Stimulated activated CD8-positive, alpha-beta memory T cell treated with anti-CD3 and anti-CD28 coated beads, Interleukin-4, amount 100 ng/mL, for 4 hours (primary cell): ENCODE measurements at places on chromosomes 11 and 22.

- DNase-seq = no peak
These were observed 1310.3 kb downstream of the TBC1D22A start for GRCh38 chr22:48072777-48073176.

DNA sequence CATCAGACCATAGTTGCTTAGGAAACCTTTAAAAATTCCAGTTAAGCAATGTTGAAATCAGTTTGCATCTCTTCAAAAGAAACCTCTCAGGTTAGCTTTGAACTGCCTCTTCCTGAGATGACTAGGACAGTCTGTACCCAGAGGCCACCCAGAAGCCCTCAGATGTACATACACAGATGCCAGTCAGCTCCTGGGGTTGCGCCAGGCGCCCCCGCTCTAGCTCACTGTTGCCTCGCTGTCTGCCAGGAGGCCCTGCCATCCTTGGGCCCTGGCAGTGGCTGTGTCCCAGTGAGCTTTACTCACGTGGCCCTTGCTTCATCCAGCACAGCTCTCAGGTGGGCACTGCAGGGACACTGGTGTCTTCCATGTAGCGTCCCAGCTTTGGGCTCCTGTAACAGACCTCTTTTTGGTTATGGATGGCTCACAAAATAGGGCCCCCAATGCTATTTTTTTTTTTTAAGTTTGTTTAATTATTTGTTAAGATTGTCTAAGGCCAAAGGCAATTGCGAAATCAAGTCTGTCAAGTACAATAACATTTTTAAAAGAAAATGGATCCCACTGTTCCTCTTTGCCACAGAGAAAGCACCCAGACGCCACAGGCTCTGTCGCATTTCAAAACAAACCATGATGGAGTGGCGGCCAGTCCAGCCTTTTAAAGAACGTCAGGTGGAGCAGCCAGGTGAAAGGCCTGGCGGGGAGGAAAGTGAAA is 73.4 kb downstream of the NCAPD3 start:
- DNase-seq = no peak

- DNase-seq = no peak
These were observed 22.8 kb upstream of the RASSF10 start for GRCh38 chr11:12986194-12986898.

DNA sequence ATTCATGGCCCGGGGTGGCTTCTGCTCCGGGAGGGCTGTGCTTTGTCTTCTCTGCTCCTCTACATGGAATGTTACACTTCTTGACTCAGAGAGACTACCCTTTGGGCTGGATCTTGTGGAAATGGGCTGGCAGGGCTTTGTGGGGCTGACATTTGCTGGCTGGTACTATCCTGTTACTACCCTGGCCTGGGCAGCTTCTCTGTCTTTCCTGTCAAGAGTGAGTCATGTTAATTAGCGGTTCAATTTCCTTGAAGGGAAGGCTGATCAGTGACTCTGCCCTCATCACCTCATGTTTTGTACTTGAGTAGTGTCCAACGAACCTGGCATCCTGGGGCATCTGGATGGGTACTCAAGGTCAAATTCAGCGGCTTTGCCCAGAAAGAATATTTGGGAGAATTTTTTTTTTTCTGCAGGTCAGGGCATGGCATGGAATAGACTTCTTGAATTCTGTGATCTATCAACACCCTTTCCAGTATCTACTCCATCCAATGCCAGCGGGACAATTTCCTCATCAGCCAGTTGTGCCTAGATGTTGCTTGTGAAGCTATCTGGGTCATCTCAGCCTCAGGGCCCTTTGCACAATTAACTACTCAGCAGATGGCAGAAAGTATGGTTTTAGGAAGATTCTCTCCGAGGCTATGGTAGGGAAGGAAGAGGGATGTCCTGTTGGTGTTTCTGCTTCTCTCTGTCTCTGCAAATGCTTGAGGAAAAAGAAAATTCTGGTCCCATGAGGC is 140.5 kb upstream of the PLET1 start:
- DNase-seq = no peak

GRCh38 chr11:115580927-115581680 is 76.9 kb upstream of the CADM1 start:
- DNase-seq = no peak

- DNase-seq = no peak
These were observed 73.8 kb downstream of the C11orf58 start for GRCh38 chr11:16812274-16812673.

- no peak for DNase-seq
These were observed 8.9 kb downstream of the HEPHL1 start for GRCh38 chr11:94030059-94030458.

- no peak for DNase-seq
These were observed 3.1 kb downstream of the TMEM25 start for GRCh38 chr11:118533769-118534729.

- no peak for DNase-seq
These were observed 4.5 kb downstream of the GGT5 start for GRCh38 chr22:24240381-24240780.

GRCh38 chr11:133081020-133081419 is 451.3 kb downstream of the OPCML start:
- no peak for DNase-seq

GRCh38 chr11:116567721-116568242 is 205.0 kb downstream of the BUD13 start:
- DNase-seq = no peak

- no peak for DNase-seq
These were observed 75.3 kb downstream of the APIP start for GRCh38 chr11:34840736-34841386.

- no peak for DNase-seq
These were observed 479.9 kb downstream of the INSC start for GRCh38 chr11:15594607-15595006.

DNA sequence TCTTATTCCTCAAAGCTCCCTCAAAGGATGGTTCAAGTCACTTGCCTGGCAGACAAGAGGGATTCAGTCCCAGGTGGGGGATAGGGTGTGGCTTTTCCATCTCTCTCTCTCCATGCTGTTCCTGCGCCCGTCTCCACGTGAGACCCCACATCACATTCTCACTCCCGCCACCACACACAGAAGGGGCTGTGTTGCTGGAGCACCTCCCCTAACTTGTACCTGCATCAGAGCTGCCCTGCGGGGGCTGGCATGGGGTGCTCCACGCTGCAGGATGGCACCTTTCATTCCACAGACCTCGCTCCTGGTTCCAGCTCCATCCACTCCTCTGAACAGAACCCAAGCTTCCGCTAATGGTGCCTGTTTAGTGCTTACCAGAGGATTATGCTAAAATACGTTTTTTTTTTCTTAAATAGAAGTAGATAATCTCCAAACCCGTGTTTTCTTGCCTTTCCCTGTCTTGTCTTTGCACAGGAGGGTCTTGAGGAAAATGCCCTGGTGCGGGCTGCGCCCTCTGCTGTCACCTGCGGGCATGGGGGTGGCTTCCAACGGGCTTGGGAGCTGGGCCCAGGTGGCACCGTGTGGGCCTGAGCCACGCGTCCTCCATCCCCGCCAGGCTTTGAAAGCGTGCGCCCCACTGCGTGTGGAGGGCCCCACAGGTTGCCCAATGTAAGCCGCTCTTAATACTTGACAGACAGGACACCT is 985.6 kb downstream of the BRD1 start:
- no peak for DNase-seq

GRCh38 chr11:86442827-86443226 is 68.1 kb downstream of the CCDC81 start:
- no peak for DNase-seq

- no peak for DNase-seq
These were observed 43.6 kb downstream of the TEAD1 start for GRCh38 chr11:12717851-12718291.

DNA sequence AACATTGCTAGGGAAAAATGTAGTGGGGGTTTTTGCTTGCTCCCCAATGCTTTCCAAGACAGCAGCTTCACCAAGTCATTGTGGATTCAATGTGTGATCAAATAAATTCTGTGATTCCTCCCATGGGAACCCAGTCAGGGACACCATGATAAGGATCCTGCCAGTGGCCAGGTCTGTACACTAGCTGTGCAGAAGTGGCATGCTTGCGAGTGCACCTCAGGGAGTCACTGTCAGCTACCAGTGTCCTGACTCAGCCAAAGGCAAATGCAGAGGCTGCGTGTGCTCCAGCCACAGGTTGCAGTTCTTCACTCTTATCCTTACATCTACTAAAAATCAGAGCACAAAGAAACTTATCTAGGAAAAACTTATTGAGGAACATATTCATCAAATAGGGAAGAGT is 9.4 kb upstream of the ACRV1 start:
- no peak for DNase-seq

GRCh38 chr22:46122980-46123693 is 27.2 kb upstream of the PPARA start:
- no peak for DNase-seq

DNA sequence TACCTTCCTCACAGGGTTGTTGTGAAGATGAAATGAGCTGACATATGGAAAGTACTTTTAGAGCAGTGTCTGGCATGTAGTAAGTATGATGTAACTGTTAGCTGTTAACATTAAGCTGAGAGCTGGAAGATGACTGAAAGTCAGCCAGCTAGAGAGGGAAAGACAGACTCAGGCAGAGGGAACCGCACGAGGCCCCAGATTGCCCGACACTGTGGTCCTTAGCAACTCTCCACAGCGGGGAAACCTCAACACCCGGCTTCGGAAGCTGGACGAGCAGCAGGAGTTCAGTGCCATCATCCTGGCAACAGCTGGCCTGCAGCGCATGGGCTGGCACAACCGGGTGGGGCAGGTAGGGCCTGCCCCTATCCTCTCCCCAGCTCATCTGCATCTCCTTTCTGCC is 6.5 kb downstream of the HMBS start:
- DNase-seq = no peak

DNA sequence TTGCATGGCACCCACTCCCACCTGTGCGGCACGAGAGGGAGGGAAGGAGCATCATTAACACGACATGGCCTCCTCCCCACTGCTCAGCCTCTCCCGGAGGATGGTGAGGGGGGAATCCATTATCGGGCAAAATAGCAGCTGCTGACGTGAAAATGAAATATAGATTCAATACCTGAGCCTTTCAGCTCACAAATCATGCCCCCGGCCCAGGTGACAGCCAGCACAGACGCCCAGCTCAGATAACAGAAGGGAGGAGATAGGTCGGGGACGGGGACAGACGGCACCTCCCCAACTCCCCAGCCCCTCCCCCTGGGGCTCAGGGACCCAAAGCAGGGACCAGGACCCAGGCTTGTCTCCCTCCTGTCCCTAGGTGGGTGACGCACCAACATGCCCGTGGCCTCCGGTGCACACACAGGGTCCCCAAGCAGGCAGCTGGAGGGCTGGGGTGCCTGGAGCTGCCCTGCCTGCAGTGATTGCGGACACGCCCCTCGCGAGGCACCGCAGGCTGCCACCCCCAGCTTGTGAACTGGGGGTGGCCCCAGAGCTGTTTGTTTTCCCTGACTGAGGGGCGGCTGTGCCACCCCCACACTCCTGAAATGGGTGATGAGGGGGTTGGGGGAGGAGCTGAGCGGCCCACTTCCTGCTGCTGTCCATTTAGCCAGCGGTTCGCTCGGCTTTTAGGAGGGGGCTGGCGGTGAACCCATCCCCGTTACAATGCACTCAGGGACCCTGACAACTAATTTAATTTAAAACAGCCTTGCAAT is 31.7 kb downstream of the FLRT1 start:
- no peak for DNase-seq

DNA sequence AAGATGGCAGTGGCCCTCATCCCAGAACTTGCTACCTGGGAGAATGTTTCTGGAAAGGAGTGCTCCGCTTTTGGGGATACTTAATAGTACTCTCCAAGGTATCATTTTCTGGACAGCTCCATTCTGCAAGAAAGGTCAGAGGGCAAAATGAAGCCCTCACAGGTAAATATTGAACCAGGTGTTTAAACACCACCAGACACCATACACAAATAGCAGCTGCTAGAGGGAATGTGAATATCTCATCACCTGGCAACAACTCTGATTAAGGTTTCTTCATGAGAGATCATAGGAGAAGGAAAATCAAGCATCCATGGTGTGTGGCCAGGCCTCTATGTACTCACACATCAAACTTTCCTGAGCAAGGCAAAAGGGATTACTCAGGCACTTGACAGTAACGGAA is 226.1 kb upstream of the FAT3 start:
- DNase-seq = no peak

DNA sequence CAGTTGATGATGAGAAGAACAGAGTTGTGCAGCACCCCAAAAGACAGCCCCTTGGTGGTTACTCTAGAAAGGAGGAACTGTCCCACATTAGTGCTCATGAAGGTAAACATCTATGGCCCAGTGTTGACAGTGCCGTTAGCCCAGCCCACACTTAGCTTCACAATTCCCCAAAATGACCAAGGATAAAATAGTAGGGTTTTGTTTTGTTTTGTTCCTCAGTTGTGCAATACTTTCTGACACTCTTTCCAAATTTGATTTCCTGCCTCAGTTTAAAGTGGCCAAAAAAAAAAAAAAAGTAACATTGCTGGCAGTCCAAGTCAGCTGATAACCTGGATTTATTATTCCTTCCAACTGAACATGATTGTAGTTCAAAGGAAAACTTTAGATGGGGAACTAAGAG is 269.4 kb downstream of the TMEM135 start:
- DNase-seq = no peak

- no peak for DNase-seq
These were observed at the start of gene CARD10 for GRCh38 chr22:37519268-37520195. Gene CARD10, minus strand, starts transcription at chr22:37519415. Its CDS starts 215 bp downstream, at chr22:37519200.

- no peak for DNase-seq
These were observed 33.5 kb downstream of the LRP5 start for GRCh38 chr11:68345776-68346461.

DNA sequence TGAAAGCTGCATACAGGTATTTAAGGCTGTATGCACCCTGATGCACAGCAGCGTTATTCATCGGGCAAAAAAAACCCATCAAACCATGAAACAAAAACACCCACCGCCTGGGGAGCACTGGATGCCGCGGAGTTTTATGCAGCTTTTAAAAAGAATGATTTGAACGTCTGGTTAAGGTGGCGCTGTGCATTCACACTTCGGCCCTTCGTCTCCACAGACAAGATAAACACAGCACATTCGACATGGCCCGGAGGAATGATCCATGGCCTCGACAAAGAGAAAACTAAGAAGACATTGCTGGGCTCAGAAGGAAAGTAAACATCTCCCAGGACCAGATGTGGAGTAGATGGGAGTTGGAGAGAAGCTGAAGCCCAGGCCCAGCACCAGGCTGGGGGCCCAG is 40.8 kb upstream of the GAL start:
- DNase-seq = no peak

- no peak for DNase-seq
These were observed 101.4 kb upstream of the NECTIN1 start for GRCh38 chr11:119830400-119830799.

DNA sequence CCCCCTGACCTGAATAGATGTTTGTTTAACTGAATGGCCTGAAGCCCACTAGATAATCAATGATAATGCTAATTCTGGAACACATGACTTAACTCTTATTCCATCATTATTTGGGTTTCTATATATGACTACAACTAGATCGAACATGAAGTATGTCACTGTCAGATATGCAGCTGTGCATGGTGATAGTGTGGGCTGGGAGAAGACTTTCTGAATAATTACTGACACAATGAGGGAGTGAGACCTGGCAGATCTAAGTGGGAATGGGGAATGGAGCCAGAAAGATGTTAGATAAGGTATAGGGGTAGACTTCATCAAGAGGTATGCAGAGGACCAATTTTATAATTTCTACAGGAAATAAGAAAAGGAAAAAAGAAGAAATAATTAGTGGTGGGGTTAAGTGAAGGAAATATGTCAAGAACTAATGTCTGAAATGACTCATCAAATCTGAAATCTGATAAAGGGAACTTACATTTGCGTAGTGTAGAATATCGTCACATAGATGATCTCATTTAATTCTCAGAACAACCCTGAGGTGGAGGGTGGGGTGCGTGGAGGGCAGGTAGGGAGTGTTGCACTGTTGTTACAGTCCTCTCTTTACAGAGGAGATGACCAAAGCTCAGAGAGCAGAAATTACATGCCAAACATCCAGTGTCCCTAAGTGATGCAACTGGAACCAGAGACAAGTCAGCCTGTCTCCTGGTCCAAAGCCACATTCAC is 68.2 kb upstream of the EED start:
- no peak for DNase-seq
